Activated T-cell treated with anti-CD3 and anti-CD28 coated beads, Interleukin-2, amount 50 U/mL, for 72 hours (primary cell): ENCODE measurements at places on chromosomes 5 and 9. TPM values are rescaled to one million over a fixed set of nuclear protein-coding genes. Genes with fewer than 3 reads are reported as not detected.
A peak's percentile ranks its signal among the peaks of the same experiment; 100 is the strongest.

DNA sequence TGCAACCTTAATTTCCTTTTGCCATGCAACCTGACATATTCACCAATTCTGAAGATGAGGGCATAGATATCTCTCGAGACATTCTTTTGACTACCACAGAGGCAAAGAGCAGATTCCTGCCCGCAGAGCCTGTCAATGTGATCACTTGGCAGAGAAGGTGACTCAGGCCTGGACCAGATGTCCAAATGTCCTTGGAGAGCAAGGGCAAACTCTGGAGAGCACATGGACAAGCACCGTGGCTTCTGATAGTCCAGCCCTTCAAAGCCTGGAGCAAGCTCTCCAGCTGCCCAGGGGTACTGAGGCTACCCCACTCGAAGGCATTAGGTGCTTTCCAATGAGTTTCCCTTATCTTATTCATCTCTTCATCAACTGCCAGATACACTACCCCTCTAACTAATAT is 50.4 kb upstream of the ALDH1B1 start:
- H3K4me1 ChIP-seq, result peaks cover 7% of the 10 kb centered on the region
- no peak for DNase-seq
- H3K27me3 ChIP-seq, result peaks cover 24% of the 10 kb centered on the region
- H3K27ac ChIP-seq, result no peak overlapping the region

DNA sequence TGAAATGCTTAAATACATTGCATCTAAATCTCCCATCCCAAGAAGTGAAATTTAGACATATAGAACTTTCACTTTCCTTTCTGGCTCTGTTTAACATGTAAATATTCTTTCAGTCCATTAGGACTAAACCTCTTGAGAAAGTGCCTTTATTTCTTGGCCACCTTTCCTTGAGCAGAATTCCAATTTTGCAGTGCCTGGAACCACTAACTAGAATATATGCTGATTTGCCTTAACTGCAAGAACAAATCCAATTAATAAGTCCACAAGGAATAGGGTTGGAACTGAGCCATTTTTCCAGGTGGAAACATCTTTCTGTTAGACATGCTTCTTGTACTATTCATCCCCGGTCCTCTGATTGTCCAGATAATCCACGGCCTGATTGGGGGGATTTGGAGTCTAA is 478.0 kb downstream of the ENC1 start:
- no peak overlapping the region for H3K4me3 ChIP-seq
- H3K27ac ChIP-seq, result no peak overlapping the region
- H3K36me3 ChIP-seq, result no peaks in the 10 kb centered on the region
- peaks cover 34% of the 10 kb centered on the region for H3K27me3 ChIP-seq
- DNase-seq, result no peak

DNA sequence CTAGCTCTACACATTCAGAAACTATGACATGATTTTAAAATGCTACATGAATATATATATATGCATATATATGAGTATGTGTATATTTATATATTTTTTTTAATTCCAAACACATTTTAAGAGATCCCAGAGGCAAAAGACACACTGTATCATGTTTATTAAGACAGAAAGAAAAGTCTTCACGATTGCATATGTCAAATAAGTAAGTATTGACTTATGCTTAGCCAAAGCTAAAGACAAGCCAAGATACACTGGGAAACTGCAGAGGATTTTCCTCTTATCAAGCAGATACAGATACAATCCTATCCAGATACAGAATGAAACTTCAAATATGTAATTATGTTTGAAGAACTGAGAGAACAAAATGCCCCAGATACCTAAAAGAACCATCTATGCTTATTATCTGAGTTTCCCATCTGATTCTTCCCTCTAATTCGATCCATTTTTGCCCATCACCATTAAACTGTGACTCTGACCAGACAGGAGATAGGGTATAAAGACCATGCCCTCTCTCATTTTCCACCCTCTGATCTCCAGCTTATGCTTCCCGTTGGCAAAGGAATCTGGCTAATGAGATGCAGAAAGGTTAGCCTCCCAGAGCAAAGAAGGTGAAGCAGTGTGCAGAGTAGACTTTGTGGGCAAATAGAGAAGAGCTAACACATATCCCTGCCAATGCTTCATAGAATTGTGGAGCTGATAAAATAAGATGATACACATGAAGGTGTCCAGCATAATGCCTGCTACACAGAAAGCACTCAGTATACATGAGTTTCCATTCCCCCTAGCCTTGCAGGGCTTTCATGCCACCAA is 131.0 kb upstream of the TARS1 start:
- peaks cover 5% of the 10 kb centered on the region for H3K27me3 ChIP-seq
- no peak overlapping the region for H3K4me3 ChIP-seq
- no peak overlapping the region for H3K27ac ChIP-seq
- no peaks in the 10 kb centered on the region for H3K36me3 ChIP-seq
- H3K4me1 ChIP-seq, result no peaks in the 10 kb centered on the region
- no peak for DNase-seq

DNA sequence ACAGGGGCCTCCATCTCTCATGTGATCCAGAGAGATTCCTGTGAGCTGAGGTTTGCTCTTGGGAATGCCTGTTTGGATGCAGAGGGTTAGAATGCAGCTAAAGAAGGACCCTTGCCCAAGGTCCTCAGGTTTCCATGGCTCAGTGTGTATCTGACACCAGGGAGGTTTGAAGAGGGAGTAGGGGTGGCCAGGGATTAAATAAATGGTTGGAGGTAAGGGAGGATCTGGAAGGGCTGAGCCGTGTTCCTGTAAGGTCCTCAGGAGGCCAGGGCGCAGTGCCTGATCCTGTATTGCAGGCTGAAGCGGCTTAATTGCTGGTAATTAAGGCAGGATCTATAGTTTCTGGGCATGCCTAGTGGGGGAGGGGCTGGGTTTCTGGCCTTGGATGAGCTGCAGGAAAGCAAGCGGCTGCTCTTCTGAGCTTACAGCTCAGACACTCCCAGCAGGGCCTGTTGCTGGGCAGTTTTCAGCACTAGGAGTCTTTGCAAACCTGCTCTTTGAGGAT is 41.5 kb upstream of the MAP1B start:
- peaks cover 32% of the 10 kb centered on the region for H3K27me3 ChIP-seq
- no peak for DNase-seq
- no peak overlapping the region for H3K27ac ChIP-seq
- H3K4me3 ChIP-seq, result no peak overlapping the region

DNA sequence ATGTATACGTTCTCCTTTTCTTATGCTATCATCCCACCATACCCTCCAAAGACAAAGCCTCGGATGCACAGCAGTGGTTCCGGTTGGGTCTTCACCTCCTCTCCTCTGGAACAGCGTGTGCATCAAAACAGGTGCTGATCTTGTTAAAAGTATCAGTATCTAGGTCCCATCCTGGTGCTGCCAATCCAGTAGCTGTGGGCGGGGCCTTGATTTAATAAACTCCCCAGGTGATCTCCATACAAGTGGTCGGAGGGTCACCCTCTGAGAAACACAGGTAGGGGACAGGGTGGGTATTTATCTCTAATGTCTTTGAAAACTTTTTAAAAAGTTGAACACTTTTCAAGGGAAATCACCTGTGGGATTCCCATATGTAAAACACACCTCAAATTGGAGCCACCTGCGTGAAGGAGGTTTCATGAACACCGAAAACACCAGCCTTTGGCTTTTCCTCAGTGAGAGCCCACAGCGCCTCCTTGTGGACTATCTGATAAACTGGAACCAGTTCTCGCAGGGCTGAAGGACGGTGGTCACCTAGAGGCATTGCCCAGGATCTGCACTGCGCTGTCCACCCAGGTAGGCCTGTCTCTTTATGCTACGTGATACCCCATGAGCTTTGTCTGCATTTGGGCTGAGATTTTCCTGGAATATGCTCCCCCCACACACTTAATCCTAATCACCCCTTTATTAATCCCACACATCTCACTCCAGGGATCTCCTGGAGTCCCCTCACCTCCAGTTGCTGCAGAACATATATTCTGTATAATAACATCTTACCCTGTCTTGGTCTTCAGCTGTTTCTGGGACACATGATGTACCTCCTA is 80.5 kb upstream of the EPB41L4B start:
- DNase-seq, result peak; percentile 73
- no peaks in the 10 kb centered on the region for H3K36me3 ChIP-seq
- peak overlapping the region; percentile 65 for H3K4me3 ChIP-seq
- H3K27me3 ChIP-seq, result peaks cover 46% of the 10 kb centered on the region
- H3K27ac ChIP-seq, result peak overlapping the region; percentile 63

DNA sequence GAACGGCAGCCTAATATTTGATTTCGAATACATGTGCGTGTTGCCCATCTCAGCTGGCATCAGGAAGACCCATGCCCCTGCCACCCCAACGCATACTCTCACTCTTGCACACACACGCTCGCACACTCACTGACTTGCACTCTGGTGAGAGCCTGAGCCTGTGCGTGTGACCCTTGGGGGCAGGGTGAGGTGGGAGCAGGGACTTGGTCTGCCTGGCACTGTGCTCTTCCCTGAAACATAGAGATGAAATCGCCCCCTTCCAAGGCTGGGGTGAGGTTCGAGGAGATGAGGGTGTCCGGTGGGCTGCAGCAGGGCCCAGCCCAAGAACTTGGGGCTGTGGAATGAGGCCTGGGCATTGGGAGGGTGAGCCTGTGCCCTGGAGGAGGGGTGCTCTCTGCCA is 1.2 kb downstream of the LCN9 start:
- no peaks in the 10 kb centered on the region for H3K4me1 ChIP-seq
- no peak overlapping the region for H3K27ac ChIP-seq
- no peak for DNase-seq
- H3K36me3 ChIP-seq, result no peaks in the 10 kb centered on the region
- H3K27me3 ChIP-seq, result no peaks in the 10 kb centered on the region

DNA sequence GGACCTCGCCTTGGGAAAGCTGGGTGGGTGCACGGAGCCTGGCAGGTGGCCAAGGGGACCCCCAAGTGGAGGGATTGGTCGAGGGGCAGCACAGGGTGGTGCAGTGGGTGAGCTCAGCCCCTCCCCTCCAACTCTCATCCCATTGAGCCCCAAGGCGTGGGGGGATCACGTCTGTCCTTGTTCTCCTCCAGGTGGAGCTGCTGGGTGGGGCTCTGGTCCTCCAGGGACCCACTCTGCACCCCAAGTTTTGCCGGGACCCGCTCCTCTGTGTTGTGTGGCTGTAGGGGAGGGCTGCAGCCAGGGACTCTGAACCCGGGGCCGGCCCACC is 3.6 kb upstream of the FUT7 start:
- no peak overlapping the region for H3K27ac ChIP-seq
- peaks cover 5% of the 10 kb centered on the region for H3K36me3 ChIP-seq
- no peak for DNase-seq
- no peaks in the 10 kb centered on the region for H3K27me3 ChIP-seq
- peak overlapping the region; percentile 93 for H3K4me3 ChIP-seq

DNA sequence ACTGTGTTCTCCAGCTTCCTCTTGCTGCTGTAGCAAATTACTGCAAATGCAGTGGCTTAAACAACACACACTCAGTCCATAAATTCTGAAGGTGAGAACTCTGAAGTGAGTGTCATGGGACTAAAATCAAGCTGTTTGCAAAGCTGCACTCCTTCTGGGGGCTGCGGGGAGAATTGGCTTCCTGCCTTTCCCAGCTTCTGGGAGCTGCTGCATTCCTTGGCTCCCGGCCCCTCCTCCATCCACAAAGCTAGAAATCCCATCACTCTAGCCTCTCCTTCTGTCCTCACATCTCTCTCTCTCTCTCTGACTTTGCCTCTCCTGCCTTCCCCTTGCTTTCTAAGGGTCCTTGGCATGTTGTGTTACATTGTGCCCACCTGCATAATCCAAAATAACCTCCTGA is 14.2 kb upstream of the MED10 start:
- no peak for DNase-seq
- no peak overlapping the region for H3K4me3 ChIP-seq
- peaks cover 5% of the 10 kb centered on the region for H3K4me1 ChIP-seq

Gene FOXD4L4
- 0.14 TPM for total RNA-seq

Gene PCDHA4
- total RNA-seq, result not detected

Gene FST
- total RNA-seq, result 1.1 TPM

Gene OCLN
- 0.62 TPM for total RNA-seq

Gene PCDHGC5
- total RNA-seq, result not detected

Gene C8G
- total RNA-seq, result 3.4 TPM

Gene APBA1
- total RNA-seq, result 0.74 TPM
